ENCODE measurements at places on chromosomes 2 and 18.

DNA sequence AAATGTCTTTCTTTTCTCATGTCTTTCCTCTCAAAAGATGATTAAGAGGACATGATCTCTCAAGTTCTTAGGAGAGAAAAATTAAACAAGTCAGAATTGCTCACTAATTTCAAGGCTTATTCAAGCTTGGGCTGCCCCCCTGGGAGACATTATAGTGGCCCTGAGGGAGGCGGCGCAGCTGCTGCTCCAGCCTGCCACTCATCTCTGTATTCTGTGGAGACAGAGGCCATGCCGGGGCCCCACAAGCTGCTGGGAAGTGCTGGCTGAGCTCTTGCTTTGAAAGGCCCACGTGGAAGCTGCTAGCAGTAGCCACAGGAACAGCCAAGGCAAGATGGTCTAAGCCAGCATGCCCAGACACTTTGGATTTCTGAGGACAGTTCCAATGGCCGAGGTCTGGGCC, 267.4 kb downstream of the LNPK start:
- peak; percentile 28 for DNase-seq

DNA sequence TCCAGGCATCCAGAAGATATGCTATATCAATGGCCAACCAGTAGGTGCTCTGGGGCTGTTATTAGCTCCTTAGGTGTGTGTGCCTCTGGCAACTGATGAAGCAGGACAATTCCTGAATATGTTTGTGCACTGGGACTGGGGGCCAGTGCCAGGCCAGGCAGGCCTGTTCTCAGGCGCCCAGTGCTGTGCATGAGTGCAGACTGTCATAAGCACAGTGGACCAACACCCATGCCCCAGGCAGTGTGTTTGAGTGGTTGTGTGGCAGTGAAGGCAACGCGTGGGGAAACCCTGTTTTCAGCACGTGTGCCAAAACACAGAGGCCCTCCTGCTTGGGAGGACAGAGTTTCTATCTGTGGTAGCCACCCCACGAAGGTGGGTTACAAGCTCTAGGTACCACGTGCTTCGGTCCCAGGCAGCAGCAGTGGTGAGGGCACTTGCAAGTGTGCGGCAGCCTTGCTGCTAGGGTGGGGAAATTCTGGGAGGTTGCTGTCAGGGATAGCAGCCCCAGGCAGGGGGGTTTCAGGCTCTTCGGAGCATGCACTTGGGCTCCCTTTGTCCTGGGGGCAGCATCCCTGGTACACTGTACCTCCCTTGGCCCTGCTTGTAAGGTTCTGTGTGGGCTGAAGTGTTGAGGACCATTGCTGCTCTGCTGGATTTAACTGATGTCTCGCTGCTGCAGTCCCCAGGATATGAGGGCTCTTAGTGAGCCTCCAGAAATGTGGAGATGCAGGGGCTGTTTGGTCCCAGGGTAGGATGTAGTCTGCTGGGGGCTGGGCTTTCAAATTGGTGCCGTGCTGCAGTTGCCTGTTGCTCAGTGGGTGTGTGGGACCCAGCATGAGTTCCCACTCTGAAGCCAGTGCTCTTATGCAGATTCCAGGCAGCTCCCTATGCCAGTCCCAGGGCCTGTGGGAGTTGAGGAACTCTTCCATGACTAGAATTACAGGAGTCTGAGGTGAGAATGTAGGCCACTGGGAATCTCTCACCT, 280.9 kb downstream of the RPRM start:
- no peak for DNase-seq

DNA sequence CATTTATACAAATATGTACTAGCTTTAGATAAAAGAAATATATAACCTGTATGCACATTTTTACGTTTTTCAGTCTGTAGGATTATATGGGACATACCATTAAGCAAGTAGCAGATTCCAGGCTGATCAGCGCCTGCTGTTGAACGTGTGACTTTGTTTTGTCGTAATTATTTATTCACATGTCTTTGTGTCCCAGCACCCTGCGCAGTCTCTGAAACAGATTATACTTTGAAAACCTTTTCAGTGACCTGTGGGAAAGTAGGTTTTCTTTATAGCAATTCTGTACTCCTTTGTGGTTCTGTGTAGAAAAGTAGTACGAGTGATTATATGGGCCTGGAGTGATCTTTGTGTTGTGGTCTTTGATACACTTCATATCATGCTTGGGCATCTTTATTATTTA, 68.5 kb downstream of the MTA3 start:
- DNase-seq = no peak

- DNase-seq = peak; percentile 59
Measured at GRCh38 chr18:52341608-52342381, 1.8 kb downstream of the DCC start.

GRCh38 chr18:79245517-79246001, 150.2 kb upstream of the NFATC1 start:
- no peak for DNase-seq
